ENCODE measurements at places on chromosomes 3 and 15.

DNA sequence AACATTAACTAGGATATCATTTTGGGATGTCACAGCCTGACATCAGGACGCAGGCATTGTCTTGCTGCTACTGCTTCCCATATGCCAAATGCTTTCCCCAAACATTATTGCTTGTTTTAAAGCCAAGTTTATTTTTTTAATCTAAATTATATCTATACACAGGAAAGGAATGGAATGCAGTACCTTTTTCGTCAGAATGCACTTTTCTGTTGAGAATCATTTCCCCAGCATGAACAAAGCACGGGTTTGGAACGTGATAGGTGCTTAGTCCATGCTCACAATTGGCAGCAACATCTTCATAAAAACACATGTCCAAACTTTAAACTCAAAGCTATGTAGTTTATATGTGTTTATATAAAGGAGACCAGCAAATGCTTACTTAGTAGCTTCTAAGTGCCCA, 26.1 kb downstream of the PXK start:
- no peak for DNase-seq

DNA sequence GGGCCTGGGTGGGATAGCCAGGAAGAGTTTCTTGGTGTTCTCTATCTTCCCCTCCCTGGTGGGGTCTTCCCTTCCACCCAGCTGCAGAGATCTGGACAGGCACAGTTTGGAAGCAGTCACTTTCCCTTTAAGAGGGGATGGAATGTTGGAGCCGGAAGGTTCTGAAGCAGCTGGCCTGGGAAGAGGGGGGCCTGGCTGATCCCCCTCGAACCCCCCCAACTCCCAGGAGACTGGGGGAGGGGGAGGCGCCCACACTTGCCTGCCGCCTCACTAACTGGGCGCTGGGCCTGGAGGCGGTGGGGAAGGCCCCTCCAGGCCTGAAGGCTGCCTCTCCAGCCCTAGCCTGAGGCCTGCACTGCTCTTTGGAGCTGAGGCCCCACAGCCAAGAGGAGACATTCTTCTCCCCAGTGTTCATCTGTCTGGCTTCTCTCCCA, 1.4 kb downstream of the DVL3 start:
- peak; percentile 83 for DNase-seq

- no peak for DNase-seq
Observed at GRCh38 chr15:64596701-64597476, 136.5 kb downstream of the ZNF609 start.

DNA sequence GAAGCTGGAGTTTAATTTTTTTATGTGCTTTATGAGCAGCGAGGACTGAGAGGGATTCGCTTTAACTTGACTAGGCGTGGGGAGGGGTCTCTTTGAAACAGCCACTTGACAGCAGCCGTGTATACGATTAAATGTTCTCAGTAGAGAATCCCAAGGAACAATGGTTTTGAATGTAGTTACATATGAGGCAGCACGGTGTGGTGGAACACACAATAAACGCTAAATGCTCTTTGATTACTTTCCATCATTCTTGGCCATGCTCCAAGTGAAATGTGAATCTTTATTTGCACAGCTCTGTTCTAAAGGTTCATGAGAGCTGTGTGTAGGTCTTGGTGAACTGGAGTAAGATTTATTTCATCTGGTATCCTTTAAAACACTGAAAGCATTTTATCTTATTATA, 251.4 kb upstream of the TGFBR2 start:
- no peak for DNase-seq

DNA sequence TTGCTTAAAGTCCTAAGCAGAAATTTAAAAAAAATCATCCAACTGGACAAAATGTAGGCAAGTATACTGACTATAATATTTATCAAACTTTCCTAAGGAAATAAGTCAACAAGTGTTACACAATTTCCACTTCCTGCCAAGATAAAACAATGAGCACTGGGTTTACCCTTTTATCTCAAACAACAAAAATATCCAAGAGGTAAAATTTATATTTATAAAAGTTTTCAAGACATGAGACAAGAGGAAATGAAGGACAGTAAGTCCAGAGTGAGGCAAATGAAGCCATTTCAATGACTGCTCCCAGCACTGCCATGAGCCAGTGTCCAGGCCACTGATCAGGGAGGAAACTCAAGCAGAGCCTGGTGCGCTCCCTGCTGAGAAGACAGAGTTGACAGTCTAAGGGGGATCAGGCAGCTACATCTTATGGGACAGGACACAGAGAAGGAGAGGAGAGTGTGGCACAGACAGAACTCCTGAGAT, 439.4 kb downstream of the RAP2B start:
- no peak for DNase-seq

Data from right forelimb (tissue), 1 donor.